Naive thymus-derived CD8-positive, alpha-beta T cell (primary cell): ENCODE measurements at places on chromosomes 3 and 15.

- no peak for DNase-seq
These were observed 115.2 kb downstream of the NTRK3 start for GRCh38 chr15:88141269-88141889.

GRCh38 chr3:102354818-102355515 is 79.8 kb upstream of the ZPLD1 start:
- DNase-seq, result no peak

- no peak for DNase-seq
These were observed 244.1 kb upstream of the STT3B start for GRCh38 chr3:31288641-31289100.

DNA sequence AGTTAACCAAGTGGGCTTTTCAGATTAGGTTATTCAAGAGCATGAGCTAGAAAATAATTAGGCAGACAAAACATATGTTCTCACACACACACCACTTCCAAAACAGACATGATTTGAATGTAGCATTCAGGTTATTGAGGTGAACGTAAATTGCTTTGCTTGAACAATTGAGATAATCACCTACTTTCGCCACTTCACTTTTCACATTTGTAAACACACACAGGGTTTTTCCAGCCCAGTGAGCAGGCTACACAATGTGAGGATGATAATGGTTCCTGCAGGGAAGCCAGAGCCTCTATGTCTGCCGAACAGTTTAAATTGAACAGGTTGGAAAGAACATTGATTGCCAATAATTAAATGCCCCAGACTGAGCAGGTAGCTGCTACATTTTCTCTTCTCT is 560.8 kb downstream of the OCA2 start:
- DNase-seq, result no peak

DNA sequence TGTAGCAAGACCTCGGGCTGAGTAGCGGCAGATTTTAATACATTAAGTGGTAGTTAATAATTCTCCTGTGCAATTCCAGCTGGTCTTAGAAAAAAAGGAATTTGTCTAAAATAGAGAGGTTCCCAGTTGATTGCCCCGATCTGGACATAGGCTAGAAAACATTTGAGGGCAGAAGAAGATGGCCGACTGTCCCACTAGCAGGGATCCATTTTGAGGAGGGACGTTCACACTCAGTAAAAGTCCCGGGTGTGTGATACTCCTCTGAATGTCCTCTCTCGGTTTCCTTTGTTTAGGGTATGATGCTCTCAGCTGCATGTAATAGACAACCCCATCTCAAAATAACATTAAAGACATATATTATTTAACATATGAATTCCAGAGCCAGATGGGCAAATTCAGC is 77.9 kb upstream of the OXTR start:
- no peak for DNase-seq

DNA sequence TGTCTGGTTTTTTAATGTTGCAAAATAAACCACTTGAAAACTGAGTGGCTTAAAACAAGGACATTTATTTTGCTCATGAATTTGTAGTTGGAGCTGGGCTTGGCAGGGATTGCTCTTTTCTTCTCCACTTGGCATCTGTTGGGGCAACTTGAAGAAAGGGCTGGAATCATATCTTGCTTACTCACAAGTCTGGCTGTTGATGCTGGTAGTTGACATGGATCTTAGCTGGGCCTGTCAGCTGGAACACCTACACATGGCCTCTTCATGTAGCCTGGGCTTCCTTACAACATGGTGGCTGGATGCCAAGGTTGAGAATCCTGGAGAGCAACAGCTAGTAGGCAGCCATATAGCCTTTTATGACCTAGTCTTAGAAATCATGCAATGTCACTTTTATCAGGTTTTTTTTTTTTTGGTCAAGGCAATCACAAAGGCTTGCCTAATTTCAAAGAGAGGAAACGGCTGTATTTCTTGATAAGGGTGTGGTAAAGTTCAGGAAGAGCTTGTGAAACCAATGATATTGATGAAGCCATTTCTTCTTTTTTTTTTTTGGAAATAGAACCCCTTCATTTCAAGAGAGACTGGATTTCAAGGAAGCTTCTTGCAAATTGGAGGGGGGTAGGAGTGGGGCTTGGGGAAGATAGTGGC is 262.1 kb downstream of the IL20RB start:
- no peak for DNase-seq

DNA sequence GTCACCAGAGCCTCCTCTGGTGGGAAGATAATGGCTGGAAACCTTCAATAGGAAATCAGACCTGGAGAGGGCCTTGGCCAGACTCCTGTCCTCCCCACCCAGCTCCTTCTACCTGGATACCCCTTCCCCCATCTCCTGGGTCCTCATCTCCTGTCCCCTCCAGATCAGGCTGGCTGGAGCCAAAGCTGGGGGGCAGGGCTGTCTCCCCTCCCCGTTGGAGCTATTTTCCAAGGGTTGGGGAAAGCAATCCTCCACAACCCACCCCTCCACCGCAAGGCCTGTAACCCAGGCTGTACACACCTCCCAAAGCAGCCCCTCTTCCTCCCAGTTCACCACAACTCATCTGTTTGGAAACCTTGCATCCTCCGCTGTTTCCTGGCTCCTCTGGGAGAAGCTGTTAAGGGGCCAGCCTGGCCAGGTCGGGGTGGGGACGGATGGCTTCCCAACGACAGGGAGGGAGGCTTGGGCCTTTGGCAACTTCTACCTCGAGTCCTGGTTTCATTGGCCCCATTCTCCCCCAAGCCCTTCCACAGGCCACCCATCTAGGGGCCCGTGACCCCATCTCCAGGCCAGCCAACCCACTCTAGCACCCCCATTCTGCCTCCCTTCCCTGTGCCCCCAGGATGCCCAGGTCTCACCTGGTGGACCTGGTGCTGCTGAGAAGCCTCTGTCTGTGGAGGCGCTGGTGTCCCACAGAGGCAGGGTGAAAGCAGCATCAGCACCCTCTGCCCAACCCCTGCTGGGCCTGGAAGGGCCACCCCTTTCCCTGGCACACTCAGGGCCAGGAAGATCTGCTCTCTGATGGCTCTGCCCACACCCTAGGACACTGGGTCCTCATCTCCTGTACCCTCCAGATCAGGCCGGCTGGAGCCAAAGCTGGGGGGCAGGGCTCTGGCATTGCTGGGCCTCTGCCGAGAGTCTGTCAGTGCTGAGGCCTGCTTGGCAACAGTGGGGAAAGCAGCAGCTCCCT is 22.1 kb upstream of the GOLGA6C start:
- DNase-seq, result no peak

DNA sequence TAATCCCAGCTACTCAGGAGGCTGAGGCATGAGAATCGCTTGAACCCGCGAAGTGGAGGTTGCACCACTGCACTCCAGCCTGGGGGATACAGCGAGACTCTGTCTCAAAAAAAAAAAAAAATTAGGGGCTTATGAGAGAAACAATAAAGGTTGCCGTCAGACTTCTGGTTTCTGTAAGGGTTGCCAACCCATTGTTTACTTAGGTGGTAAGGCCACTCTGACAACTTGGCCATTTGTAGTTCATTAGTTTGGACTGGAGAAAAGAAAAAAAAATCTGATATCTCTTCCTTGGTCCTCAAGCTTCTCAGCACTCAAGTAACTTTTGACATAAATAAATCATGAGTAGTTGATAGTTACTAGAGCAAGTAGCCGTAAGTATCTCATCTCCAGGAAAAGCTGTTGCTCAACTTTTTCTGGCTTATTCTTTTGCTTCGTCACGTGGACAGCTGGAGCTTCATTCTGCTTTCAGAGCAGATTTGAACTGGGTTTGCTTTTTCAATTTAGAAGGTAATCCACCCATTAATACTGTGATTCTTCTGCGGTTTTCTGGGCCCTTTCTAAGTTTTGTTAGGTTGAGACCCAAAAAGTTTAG is 9.4 kb downstream of the SNX1 start:
- no peak for DNase-seq

DNA sequence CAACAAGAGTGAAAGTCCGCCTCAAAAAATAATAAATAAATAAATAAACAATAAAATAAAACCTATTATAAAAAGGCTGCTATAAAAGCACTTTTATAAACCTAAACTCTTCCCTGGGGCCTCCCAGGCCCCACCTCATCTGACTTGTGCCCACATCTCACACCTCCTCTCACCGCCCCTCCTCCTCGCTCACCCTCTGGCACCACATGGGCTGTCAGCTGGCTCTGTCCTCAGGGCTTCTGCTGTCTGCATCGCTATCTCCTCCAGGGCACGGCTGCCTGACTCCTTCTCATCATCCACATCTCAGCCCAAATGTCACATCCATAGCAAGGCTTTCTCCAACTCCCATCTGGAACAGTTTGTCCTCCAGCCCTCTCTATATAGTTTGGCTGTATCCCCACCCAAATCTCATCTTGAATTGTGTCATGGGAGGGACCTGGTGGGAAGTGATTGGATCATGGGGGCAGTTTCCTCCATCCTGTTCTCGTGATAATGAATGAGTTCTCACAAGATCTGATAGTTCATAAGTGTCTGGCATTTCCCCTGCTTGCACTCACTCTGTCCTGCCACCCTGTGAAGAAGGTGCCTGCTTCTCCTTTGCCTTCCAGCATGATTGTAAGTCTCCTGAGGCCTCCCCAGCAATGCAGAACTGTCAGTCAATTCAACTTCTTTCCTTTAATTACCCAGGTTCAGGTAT is 8.8 kb upstream of the SH3BP5 start:
- no peak for DNase-seq

- no peak for DNase-seq
These were observed 7.9 kb upstream of the UBXN7 start for GRCh38 chr3:196440041-196440537.

- no peak for DNase-seq
These were observed 102.8 kb downstream of the KCNH8 start for GRCh38 chr3:19250959-19251610.

GRCh38 chr15:45180201-45180600 is 7.6 kb downstream of the SHF start:
- DNase-seq, result no peak

DNA sequence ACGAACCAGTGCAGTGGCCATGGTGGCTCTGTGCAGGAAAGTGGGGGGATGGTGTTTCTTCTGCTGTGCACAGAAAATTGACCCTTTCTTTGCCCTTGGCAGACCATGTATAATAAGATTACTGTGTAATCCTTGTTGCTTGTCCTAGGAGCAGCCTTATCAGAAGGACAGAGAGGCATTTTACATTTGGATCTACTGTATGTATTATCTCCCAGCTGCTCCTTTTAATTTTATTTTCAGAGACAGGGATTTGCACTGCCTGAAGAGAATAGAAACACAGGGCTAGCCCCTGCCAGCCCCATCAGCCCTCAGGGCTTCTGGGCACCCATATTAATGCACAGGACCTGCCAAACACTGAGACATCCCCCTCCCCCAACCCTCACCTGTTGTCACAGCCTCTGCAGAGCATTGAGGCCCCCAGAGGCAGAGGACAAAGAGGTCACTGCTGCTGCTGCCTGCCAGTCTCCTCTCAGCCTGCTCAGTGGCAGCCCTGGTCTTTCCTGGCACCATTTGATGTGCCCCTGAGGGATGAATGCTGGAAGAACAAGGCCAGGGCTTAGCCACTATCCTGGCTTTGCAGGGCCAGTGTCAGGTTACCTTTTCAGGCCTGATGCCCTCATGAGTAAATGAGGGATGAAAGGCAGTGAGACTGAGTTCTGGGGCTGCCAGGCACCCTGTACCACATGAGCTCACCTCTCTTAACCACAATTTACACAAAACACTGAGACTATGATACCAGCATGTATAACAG is 533.4 kb downstream of the NTRK3 start:
- DNase-seq, result no peak

DNA sequence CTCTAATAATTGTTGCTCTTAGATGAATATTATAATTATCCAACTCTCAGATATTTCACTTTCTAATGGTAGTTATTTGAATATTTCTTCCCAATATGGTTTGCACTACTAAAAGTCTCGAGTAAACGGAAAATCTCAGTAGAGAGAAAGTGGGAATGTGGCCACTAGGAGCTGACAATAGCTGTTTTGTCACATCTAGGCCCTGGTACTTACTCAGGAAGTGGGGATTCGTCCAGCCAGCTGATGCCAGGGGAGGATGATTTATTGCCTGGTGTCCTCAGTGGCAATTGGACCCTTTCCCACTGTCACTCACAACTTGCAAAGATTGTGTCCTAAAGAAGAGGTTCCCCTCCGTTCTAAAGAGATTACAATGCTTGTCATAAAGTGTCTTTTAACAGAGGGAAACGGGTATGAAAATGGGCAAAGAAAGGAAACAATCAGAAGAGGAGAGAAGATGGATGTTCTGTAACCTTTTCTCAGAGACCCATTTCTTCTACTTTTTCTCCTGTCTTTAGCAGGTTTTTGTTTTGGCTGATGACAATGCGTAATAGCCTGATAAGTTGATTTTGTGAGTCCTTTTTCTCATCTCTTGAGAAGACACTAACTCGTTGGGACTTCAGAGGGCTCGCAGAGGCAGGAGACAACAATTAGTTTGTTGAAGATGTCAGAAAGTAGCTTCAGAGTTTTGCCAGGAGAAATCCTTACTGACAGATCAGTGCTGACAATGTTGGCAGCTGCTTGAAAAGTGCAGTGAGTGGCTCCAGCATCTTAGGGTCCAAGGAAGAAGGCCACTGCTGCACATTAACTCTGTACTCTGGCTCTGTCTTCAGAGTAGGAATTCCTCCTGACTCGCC is 320.6 kb downstream of the MECOM start:
- no peak for DNase-seq

DNA sequence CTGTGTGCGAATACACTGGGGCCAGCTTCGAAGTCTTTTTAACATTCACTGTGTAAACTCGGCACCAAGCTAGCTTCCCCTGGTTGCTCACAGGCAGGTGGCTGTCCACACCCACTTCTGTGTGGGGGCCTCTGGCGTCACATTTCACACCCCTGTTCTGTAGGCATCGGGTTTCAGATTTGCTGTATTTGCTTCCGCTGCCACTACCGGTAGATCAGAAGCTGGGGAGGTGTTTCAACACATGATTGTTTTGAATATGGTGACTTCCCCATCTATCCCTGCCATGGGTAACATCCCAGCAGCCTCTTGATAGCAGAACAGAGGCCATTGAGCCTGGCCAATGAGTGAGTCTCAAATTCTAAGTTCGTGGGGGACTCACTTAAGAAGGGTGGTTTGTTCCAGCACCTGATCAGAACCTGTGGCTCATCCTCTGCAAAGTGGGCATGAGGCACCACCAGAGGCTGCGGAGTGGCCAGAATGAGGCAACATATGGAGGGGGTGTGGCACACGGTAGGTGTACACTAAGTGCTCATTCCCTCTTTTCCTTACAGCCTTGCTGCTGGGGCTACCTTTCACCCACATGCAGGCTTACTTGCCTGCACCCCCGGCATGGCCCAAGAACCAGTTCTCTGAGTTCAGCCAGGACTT is 61.5 kb downstream of the IQSEC1 start:
- DNase-seq, result peak; percentile 83

GRCh38 chr3:97871801-97872524 is 50.2 kb downstream of the CRYBG3 start:
- DNase-seq, result no peak

GRCh38 chr15:67090297-67091070 is 25.1 kb downstream of the SMAD3 start:
- no peak for DNase-seq
